ENCODE measurements at places on chromosomes 4 and X.

GRCh38 chr4:15776871-15777648 is 1.1 kb upstream of the CD38 start:
- no peak for DNase-seq

DNA sequence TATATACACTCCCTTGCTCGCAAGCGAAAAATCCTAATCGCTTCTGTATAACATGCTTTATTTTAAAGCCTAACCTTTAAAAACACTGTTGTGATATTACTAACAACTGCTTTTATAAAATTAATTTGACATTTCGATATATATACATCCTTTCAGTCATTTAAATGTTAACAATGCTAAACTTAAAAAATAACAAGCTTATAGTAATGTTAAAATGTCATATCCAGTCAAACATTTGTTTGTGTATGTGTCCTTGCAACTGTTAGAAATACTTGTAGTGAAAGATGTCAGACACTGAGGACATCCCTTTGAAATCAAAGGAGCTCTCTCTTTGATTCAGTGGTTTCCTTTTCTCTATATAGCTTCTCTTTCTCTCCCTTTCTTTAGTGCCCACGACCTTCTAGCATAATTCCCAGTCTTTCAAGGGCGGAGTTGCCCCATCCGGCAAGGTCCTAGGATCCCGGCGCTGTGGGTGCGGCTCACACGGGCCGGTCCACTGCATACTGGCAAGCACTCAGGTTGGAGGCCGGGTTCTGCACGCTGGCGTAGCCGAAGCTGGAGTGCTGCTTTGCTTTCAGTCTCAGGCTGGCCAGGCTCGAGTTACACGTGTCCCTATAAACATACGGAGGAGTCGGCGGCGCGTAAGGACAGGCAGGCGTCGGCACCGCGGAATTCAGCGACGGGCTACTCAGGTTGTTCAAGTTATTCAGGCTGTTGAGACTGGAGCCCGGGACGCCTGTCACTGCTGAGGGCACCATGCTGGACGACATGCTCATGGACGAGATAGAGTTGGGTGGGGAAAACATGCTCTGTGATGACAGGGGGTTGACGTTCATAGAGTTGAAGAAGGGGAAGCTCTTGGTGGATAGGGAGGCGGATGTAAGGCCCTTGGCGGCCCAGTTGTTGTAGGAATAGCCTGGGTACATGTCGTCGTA is 5.0 kb downstream of the PITX2 start:
- no peak for DNase-seq

GRCh38 chr4:74190919-74191397 is 33.0 kb downstream of the MTHFD2L start:
- DNase-seq = no peak

GRCh38 chr4:73053076-73053475 is 16.4 kb downstream of the COX18 start:
- no peak for DNase-seq

GRCh38 chr4:103375278-103375677 is 177.1 kb upstream of the CENPE start:
- DNase-seq = no peak
